ENCODE measurements at places on chromosomes 13 and 19. TPM values are rescaled to one million over a fixed set of nuclear protein-coding genes. Genes with fewer than 3 reads are reported as not detected.

- no peak for DNase-seq
These were observed 21.1 kb upstream of the ZNF766 start for GRCh38 chr19:52248241-52248640.

Gene ARL11
- total RNA-seq = under 0.01 TPM

Gene PCSK4
- total RNA-seq = 0.53 TPM

Gene FGF14
- total RNA-seq = 0.13 TPM

GRCh38 chr13:19737844-19738557, 44.7 kb downstream of the PSPC1 start:
- no peak for DNase-seq
